ENCODE measurements at places on chromosomes 16 and 17.

- no peak for DNase-seq
These were observed 3.7 kb downstream of the HPR start for GRCh38 chr16:72066747-72067146.

DNA sequence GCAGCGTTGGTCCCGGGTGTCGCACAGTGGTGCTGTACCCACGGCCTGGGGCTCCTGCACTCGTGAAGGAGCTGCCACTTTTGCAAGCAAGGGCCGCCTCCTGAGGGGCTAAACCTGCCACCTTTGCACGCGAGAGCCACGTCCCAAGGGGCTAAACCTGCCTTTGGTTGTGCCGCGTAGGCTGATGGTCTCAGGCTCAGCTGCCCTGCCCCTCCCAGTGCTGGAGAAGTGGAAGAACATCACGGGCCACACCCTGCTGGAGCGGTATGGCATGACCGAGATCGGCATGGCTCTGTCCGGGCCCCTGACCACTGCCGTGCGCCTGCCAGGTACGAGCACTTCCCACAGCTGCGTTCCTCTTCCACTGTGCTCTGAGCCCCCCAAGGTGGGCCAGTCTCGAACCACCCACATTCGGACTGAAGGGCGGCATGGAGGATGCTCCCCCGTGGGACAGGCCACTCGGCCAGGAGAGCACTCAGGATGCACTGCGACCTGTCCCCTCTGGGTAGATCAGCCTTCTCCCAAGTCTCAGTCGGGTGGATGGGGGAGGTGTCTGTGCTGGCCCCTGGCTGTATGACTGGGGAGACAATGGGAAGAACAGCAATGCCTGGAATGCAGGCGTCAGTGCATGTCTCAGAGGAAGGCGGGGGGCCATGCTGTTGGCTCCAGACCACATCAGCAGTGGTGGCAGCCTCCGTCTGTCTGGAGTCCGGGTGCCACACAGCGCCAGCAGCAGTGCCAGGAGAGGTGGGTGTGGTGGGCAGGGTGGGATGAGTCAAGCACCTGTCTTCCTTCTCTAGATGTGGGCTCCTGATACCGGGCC is 20.7 kb downstream of the ACSF3 start:
- DNase-seq, result no peak

DNA sequence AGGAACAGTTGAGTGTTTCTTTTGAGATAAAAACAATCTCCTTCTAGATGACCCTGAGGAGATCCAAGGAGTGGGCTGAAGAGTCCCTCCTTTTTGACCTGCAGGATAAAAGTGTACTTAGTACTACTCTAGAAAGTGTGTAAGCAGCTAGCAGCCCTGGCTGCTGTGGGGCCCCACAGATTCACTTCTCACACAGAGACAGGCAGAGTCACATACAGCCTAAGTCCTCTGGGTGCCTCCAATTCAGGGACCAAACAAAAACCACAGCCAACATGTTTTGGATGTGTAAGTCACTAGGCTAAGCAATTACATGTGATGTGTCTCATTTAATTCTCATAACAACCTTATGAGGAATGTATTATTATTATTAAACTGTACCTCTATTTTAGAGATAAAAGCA is 97.1 kb downstream of the TMEM100 start:
- DNase-seq, result no peak

- DNase-seq, result peak; percentile 21
These were observed 104.7 kb upstream of the CHMP6 start for GRCh38 chr17:80886641-80887573.

DNA sequence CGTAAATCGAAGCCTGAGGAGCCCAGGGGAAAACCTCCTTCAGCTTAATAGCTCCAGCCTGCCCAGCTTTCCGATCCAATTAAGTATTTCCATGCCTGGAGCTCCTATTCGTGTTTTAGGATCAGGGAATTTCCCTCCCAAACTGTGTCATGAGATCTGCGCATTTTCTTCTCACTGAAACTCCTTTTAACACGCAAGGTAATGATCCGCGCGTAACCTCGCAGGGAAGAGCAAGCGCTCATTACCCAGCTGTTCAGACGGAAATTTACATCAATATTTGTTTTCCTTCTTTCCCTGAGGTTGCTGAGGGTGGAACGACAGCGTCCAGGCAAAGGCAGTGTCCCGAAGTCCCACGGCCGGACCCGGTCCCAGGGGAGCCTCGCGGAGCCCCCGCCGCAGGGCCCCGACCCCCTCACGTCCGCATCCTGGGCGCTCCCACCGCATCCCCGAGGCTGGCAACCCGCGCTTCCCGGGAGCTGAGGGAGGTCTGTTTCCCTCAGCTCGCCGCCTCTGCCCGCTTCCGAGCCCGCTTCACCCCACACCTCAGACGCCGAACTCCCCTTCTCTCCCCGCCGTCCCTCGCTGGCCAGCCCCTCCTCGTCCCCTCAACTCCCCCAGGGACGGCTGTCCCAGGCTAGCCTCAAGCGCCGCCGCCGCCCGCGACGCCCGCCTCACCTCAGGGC is 415 bp downstream of the ABCA5 start:
- DNase-seq, result no peak

GRCh38 chr17:75933808-75934207 is 7.0 kb downstream of the FBF1 start:
- no peak for DNase-seq

DNA sequence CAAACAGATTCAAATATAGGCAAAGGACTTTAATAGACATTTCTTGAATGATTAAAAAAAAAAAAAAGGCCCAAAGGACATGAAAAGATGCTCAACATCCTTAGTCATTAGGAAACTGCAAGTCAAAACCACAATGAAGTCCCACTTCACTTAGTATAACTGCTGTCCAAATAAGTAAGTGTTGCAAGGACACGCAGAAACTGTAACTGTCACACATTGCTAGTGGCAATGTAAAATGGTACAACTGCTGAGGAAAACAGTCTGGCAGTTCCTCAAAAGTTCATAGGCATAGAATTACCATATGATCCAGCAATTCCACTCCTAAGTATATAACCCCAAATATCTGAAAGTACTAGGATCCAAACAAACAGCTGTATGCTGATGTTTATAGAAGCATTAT is 112.7 kb downstream of the BRIP1 start:
- DNase-seq, result no peak

- DNase-seq, result no peak
These were observed at the start of gene GAST for GRCh38 chr17:41711669-41712400. TSS of gene GAST (plus strand) at chr17:41712331. CDS start at chr17:41715437, 3,106 bp downstream.

DNA sequence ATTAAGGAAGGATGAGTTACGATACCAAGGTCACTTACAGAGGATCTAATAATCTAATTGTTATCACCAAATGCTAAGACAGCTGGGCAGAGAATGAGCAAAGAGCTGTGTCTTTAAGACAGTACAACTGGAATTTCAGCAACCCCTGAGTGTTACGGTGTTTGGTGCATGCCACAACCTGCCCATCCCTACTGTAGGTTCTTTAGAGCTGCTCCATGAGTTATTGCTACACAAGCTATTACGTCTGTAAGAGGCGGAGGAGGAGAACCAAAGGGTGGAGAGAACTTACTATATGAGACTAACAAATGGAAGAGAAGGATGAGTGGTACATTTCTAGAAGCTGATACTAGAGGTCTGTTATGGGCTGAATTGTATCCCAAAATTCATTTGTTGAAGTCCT is 14.2 kb upstream of the C17orf78 start:
- no peak for DNase-seq

- DNase-seq, result no peak
These were observed 87.8 kb downstream of the SPAG9 start for GRCh38 chr17:51032850-51033249.

DNA sequence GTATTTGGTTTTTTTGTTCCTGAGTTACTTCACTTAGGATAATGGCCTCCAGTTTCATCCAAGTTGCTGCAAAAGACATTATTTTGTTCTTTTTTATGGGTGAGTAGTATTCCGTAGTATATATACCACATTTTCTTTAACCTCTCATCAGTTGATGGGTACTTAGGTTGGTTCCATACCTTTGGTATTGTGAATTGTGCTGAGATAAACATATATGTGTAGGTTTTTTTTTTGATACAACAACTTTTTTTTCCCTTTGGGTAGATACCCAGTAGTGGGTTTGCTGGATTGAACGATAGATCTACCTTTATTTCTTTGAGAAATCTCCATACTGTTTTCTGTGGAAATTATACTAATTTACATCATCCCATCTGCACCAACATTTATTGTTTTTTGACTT is 6.8 kb downstream of the EFCAB13 start:
- no peak for DNase-seq

DNA sequence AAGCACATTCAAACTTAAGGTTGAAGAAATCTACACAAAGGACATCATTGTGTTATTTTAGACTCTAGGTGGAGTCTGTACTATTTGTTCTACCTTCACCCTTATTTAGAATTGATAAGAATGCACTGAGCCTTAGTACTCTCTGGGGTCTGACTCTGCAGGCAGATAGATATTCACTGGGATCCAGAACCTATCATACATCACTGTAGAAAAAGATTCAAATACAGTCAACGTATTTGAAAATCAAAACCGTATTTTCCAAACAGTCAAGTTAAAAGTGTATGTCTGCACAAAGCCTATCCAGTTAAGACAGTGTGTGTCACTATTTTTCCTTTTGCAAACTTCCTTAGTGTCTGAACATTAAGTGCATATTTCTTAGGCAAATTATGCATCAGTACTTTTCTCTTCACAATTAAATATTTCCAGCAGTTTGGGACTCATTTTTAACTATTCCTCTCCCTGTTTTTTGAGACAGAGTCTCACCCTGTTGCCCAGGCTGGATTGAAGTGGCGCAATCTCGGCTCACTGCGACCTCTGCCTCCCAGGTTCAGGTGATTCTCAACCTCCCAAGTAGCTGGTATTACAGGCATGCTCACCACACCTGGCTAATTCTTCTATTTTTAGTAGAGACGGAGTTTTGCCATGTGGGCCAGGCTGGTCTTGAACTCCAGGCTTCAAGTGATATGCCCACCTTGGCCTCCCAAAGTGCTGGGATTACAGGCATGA is 22.3 kb downstream of the MOSMO start:
- DNase-seq, result no peak

DNA sequence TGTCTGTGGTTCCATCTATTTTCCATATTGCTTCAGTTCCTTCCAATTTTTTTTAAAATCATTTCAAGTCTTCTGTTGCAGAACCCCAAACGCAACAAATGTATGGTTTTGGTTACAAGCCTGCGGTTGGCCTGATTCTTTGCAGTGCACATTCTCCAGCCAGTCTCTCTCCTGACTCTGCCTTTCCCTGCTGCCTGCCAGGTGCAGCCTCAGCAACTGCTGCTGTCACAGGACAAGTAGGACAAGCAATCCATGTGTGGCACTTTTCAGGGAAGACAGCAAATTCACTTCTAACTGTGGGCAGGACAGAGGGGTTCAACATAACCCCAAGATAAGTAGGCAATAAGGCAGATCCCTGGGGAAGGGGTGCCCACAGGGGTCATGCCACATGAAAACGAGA is 24.2 kb downstream of the EMP2 start:
- DNase-seq, result no peak

GRCh38 chr17:70552982-70553334 is 383.6 kb downstream of the KCNJ2 start:
- DNase-seq, result no peak

GRCh38 chr16:10606607-10607006 is 26.2 kb upstream of the EMP2 start:
- no peak for DNase-seq

- DNase-seq, result no peak
These were observed 11.4 kb upstream of the CALB2 start for GRCh38 chr16:71347146-71347545.

- DNase-seq, result no peak
These were observed 75.3 kb upstream of the TBC1D3K start for GRCh38 chr17:37848690-37849616.

DNA sequence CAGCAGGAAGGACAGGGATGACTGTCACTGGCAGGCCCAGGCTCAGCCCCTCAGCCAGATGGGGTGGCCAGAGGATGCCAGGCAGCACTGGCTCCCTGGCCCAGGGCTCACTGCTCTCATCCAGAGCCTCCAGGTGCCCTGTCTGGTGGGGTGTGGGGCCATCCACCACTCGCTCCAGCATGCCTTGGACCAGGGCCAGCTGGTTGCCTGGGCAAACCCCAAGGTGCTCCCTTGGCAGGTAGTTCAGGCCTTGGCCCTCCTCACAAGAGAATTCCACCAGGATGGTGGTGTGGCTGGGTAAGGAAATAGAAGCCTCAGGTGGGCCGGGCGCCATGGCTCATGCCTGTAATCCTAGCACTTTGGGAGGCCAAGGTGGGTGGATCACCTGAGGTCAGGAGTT is 29.4 kb downstream of the LGALS9 start:
- DNase-seq, result no peak
